Colonic mucosa (tissue), 4 donors: ENCODE measurements at places on chromosomes 11 and 22. TPM values are rescaled to one million over a fixed set of nuclear protein-coding genes. Genes with fewer than 3 reads are reported as not detected.
A peak's percentile ranks its signal among the peaks of the same experiment; 100 is the strongest.

DNA sequence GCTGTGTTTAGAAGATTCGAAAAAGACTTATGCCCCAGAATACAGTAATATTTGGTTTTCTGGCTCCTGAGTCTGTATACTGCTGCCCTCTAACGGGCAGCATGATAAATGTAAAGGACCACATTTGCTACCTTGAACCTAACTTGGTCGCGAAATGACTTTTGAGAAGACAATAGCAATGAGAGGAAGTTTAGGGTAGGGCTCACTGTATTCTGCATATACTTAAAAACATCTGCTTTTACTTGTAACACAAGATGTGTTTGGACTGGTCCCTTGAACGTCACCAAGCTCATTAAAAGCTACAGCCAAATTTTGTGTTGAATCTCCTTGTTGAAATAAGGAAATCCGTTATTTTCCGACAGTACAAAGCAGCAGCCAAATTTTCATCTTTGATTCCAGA is 309.1 kb downstream of the SWAP70 start:
- H3K27me3 ChIP-seq = no peaks in the 10 kb centered on the region
- DNase-seq = no peak
- no peaks in the 10 kb centered on the region for H3K4me1 ChIP-seq
- H3K36me3 ChIP-seq = no peaks in the 10 kb centered on the region

The CCDC81 gene
- 0.32 TPM for total RNA-seq

- DNase-seq = no peak
- H3K4me1 ChIP-seq = no peaks in the 10 kb centered on the region
- H3K36me3 ChIP-seq = no peaks in the 10 kb centered on the region
Observed at GRCh38 chr11:73951797-73952196, 971 bp downstream of the DNAJB13 start.

The GSTP1 gene
- total RNA-seq = 842 TPM

DNA sequence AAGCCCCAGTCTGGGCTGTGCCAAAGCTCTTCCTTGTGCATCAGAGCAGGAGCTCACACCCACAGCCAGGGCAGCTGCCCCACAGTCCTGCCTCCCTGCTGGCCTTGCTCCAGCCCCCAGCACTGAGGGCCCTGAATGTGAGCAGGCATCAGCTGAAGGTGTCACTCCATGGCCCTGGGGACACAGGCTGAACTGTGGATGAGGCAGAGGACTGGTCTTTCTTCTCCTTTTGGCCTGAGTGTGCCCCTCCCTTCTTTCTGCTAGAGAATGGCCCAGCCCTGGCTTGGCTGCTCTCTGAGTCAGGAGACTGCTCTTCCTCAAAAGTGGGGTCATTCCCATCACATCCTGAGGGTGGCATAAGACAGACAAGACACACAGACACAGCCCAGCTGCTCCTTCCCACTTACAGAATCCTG is 16.2 kb downstream of the OTOG start:
- H3K4me1 ChIP-seq = no peaks in the 10 kb centered on the region
- no peaks in the 10 kb centered on the region for H3K27me3 ChIP-seq
- DNase-seq = peak; percentile 14
- H3K27ac ChIP-seq = no peak overlapping the region
- H3K4me3 ChIP-seq = no peak overlapping the region

GRCh38 chr11:68998390-68998911 is 14.6 kb downstream of the MRGPRF start:
- H3K4me3 ChIP-seq = no peak overlapping the region
- no peaks in the 10 kb centered on the region for H3K27me3 ChIP-seq
- peak; percentile 17 for DNase-seq

The MUC2 gene
- total RNA-seq = 1,230 TPM

The CRYBB1 gene
- not detected for total RNA-seq

The ART1 gene
- total RNA-seq = not detected

The NUP160 gene
- 22.7 TPM for total RNA-seq

DNA sequence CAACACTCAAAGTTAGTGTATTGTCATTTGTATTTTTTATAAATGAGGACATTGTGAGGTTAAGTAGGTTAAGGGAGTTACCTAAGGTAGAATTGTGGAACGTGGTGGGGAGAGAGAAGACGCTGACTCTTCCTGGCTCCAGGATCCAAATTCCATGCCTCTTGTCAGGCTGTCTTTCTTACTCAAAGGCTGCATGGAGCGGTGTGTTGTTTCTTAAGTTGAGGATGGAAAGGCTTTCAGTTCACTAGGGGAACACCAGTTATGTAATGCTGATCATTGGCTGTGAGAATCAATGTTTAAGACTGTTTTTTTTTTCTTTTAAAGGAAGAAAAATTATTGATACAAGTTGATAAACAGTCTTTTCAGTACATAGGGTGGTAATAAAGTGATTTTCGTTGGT is 2.9 kb downstream of the UBE2L3 start:
- no peak overlapping the region for H3K27ac ChIP-seq
- no peak overlapping the region for H3K4me3 ChIP-seq
- peaks cover 29% of the 10 kb centered on the region for H3K4me1 ChIP-seq
- no peak for DNase-seq
- H3K36me3 ChIP-seq = no peaks in the 10 kb centered on the region

The OR4C13 gene
- not detected for total RNA-seq

The OR8G1 gene
- not detected for total RNA-seq

- H3K4me1 ChIP-seq = no peaks in the 10 kb centered on the region
- H3K27me3 ChIP-seq = no peaks in the 10 kb centered on the region
- no peaks in the 10 kb centered on the region for H3K36me3 ChIP-seq
- no peak for DNase-seq
- no peak overlapping the region for H3K4me3 ChIP-seq
Observed at GRCh38 chr11:75785187-75785586, 16.6 kb downstream of the DGAT2 start.

- H3K27me3 ChIP-seq = no peaks in the 10 kb centered on the region
- H3K27ac ChIP-seq = no peak overlapping the region
- peaks cover 4% of the 10 kb centered on the region for H3K4me1 ChIP-seq
- DNase-seq = no peak
Observed at GRCh38 chr22:35882211-35883030, 146.2 kb downstream of the RBFOX2 start.

DNA sequence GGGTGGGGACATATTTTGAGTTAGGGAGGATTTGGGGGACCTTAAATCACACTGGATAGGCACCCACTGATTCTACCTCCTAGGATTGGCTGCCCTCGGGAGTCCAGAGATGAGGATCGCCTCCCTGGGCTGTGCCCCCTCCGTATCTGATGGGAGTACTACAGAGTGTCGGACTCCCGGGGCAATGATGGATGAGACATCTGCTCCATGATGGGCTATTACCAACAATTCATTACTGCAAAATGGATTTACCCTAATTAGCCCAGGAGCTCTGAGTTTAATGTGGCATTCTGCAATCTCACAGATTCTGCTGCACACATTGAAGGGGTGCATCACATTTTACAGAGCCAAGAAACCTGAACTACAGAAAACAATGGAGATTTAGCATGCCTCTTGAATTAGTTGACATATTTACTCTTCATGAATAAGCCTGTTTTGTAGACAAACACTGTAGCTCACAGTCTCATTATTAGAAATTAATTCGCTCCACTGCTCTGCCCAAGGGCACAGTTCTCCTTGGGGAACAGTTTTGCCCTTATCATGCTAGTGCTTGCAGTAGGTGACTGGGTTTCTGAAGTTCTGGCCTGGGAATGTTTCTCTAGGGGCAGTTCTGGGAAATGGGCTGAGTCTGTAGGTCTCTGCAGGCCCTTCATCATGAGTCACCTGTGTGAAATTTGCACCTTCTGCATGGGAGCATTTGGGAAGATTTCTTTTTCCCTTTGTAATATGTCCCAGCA is 217.1 kb upstream of the PLET1 start:
- no peaks in the 10 kb centered on the region for H3K27me3 ChIP-seq
- H3K27ac ChIP-seq = no peak overlapping the region
- DNase-seq = no peak
- no peak overlapping the region for H3K4me3 ChIP-seq
- H3K36me3 ChIP-seq = no peaks in the 10 kb centered on the region

GRCh38 chr11:130300567-130300966 is 14.2 kb downstream of the ZBTB44 start:
- H3K27ac ChIP-seq = no peak overlapping the region
- H3K36me3 ChIP-seq = no peaks in the 10 kb centered on the region
- H3K27me3 ChIP-seq = no peaks in the 10 kb centered on the region
- H3K4me1 ChIP-seq = no peaks in the 10 kb centered on the region
- no peak for DNase-seq
- H3K4me3 ChIP-seq = no peak overlapping the region

DNA sequence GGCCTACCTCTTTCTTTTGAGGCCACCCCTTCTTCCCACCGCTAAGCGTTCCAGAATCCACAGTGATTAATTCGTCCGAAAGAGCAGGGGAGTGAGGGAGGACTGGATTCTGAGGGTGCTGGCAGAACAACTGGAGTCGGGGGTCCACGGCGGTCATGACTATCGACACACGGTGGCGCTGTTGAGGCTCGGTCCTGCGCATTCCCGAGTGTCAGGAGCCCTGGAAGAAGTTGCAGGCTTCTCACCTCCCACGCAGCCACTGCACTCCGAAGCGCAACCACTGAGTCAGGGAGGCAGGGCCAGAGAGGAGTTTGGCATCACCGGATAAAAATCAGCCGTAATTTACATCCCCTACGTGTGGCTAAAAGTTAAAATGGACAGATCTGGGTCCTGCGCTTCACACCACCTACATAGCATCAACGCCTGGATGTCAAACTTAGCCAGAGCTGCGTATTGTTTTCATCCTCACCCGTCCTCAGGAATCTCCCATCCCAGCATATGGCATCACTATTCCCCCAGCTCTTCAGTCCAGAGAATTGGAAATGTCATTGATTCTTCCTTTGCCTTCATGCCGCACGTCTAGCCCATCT is 10.7 kb upstream of the CTSF start:
- no peak overlapping the region for H3K27ac ChIP-seq
- no peaks in the 10 kb centered on the region for H3K27me3 ChIP-seq
- no peak overlapping the region for H3K4me3 ChIP-seq

- no peaks in the 10 kb centered on the region for H3K27me3 ChIP-seq
- no peak overlapping the region for H3K4me3 ChIP-seq
- no peaks in the 10 kb centered on the region for H3K4me1 ChIP-seq
Observed at GRCh38 chr11:131618201-131618600, 247.8 kb downstream of the NTM start.

The KMT5B gene
- 59.1 TPM for total RNA-seq

The C11orf91 gene
- not detected for total RNA-seq

- H3K36me3 ChIP-seq = no peaks in the 10 kb centered on the region
- no peak for DNase-seq
- H3K4me3 ChIP-seq = no peak overlapping the region
- H3K27me3 ChIP-seq = no peaks in the 10 kb centered on the region
- H3K4me1 ChIP-seq = no peaks in the 10 kb centered on the region
- H3K27ac ChIP-seq = no peak overlapping the region
Observed at GRCh38 chr11:101264306-101264705, 134.7 kb upstream of the PGR start.

DNA sequence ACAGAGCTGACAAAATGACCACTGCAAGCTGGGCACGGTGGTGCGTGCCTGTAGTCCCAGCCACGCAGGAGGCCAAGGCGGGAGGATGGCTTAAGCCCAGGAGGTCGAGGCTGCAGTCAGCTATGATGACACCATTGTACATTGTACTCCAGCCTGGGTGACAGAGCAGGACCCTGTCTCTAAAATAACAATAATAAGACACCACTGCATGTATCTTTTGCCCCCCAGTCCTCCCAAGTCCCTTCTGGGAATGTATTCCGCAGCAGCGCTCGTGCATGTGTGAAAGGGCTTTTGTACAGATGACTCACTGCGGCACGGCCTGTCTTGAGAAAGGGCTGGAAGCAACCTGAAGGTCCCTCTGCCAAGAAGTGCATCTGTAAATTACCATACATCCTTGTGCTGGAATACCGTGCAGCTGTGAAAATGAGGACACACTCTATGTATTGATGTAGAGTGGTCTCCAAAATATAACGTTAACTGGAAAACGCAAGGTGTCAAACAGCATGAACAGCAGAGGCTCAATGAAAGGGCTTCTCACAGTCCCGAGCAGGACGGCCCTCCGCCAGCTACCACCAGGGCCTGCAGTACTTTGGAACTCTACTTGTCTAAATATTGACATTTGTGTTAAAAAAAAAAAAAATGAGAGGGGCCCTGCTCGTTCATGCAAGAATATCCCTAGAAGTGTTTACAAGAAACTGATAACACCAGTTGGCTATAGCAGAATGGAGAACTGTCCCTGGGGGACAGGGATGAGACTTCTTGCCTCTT is 9.0 kb upstream of the CDC42EP2 start:
- peak; percentile 66 for DNase-seq
- no peak overlapping the region for H3K4me3 ChIP-seq
- H3K36me3 ChIP-seq = no peaks in the 10 kb centered on the region
- H3K4me1 ChIP-seq = peaks cover 14% of the 10 kb centered on the region
- peak overlapping the region; percentile 73 for H3K27ac ChIP-seq

GRCh38 chr22:45672564-45673481 is 1.2 kb downstream of the ATXN10 start:
- H3K36me3 ChIP-seq = no peaks in the 10 kb centered on the region
- DNase-seq = no peak
- peak overlapping the region; percentile 91 for H3K4me3 ChIP-seq
- H3K4me1 ChIP-seq = no peaks in the 10 kb centered on the region
- H3K27ac ChIP-seq = peak overlapping the region; percentile 72

GRCh38 chr22:20798974-20799373 is 25.1 kb downstream of the SERPIND1 start:
- DNase-seq = no peak
- H3K27me3 ChIP-seq = no peaks in the 10 kb centered on the region
- no peak overlapping the region for H3K4me3 ChIP-seq

The TLCD5 gene
- 1.3 TPM for total RNA-seq

DNA sequence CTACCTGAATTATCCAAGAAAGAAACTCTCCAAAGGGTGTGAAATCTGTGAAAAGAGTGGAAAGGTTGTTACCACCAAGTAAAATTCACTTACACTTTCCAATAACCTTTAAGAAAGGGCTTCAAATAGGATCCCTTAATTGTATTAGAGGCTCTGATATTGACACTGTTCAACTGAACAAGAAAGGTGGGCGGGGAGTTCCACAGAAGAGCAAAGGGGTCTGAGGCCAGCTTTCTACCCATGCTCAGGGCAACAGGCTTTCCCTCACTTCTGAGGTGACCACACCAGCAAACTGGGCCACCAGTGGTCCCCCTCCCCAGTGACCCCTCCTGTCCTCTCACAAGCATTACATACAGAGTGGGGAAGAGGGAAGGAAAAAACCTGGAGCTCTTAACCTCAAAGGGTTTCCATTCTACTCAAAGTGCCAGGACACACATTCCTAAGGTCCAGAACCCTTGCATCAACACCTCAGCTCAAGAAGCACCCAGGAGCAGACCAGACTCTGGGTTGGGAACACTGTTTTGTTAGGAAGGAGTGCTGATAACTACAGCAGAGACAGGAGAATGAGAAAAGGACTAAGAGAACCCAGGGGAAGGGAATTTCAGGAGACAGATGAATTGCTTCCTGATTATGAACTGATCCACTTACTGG is 71.6 kb upstream of the AKIP1 start:
- H3K27ac ChIP-seq = peak overlapping the region; percentile 60
- H3K4me3 ChIP-seq = no peak overlapping the region
- H3K4me1 ChIP-seq = peaks cover 6% of the 10 kb centered on the region
- H3K27me3 ChIP-seq = no peaks in the 10 kb centered on the region
- H3K36me3 ChIP-seq = no peaks in the 10 kb centered on the region

- H3K27me3 ChIP-seq = no peaks in the 10 kb centered on the region
- H3K27ac ChIP-seq = no peak overlapping the region
- H3K4me3 ChIP-seq = peak overlapping the region; percentile 53
- H3K4me1 ChIP-seq = peaks cover 4% of the 10 kb centered on the region
- DNase-seq = no peak
- H3K36me3 ChIP-seq = no peaks in the 10 kb centered on the region
Observed at GRCh38 chr11:10451426-10452116, 3.5 kb upstream of the AMPD3 start.
